ENCODE measurements at places on chromosomes 12 and 14.

DNA sequence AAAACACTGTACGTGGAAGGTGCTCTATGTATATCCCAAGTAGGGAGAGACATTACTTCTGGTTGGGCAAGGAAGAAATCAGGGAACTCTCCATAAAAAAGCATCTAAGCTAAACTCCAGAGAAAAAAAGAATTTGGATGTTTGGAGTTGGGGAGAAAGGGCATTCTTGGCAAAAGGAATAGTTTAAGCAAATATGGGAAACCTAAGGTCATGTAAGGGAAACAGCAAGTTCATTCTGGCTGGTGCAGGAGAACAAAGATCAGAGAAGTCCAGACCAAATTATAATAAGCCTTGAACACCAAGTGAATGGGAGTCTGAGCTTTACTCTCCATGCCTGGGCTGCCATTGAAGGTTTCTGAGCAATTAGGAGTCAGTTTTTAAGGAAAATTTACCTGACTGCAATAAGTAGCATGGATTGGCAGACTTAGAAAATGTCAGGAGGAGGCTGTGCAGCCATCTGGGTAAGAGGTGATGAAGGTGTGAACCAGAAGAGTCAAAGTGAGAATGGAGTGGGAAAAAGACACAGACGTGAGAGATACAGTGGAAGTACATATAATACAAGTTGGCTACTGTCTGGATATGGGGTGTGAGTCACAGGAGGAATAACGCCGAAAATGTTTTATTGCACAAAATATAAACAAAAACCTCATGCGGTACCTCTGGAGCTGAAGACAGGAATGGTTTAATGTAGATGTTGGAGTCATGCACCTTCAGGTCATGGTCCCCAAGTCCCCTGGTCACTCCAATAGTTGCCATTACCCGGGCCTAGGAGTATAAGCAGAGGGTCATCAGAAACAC, 222.6 kb downstream of the MON2 start:
- DNase-seq: no peak

DNA sequence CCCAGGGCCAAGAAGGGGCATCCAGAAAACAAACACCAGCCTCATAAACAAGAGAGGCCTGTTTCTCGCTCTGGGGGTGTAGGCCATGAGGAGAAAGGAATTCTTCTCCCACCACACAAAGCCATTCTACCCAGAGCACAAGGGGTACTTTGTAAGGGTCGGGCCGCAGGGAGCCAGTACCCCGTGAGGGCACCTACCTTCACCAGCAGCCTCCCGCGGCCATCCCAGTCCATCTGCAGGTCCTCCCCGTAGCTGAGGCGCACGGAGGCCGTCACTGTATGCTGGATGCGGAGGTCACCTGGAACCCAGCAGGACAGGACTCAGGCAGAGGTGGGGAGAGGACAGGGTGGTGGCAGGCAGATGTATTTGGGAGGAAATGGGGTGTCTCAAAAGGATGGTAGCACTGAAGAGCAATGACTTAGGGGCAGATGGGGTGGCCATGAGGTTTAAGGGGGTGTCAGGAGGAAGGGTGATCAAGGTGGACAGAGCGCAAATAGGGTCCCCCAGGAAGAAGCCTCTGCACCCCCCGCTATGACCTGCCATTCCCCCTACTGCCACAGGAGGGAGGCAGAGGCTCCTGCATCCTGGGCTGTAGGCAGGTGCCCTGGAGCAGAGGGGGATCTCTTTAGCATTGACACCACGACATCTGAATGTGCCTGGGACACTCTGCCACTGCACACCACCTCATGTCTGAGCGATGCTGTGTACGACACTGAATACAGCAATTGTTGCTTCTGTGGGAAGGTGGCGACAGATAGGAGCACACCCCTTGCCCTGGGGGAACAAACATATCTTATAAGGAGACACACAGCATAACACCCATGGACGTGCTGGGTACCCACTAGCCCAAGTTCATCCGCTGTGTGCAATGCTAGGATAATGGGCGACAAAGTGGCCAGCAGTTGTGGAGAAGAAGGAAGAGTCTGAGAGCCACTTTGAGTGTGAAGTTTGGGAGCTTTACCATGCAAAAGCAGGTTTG, 61.4 kb downstream of the VWF start:
- peak; percentile 3 for DNase-seq

- DNase-seq: no peak
Measured at GRCh38 chr12:6280672-6281071, 29.8 kb upstream of the PLEKHG6 start.

DNA sequence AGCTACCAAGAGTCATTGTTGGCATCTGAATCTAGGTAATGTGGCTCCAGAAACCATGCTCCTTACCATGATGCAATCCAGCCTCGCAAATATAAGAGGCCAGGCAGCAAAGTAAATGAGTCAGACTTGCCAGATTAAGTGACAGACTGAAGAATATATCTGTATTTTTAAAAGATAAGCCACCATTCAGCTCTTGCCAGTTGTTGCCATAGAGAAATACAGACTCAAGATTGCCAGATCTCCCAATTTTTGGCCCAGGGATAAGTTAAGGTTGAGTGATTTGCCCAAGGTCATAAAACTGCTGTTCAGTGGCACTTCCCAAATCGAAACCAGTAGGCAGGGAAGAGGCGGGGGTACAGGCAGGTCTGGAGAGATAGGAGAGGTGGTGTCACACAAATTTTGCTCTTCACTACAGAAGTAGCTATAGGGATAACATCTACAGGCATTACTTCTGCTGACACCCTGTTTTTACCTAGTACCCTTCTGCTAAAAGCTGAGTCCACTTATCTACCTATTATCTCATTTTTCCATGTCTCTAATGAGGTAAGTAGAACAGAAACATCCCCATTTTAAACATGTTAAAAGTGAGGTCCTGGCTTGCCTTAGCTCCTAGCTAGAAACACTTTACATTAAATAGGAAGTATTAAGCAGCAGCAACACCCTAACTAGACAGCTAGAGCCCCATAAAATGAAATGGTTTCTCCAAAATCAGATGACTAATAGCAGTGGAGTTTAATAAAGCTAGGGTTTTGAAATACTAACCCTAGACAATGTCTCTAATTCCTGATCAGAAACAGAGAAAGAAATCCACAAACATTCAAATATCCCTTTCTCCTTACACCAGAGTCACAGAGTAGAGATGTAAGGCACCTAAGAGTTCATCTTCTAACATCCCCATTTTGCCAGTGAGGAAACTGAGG, 19.5 kb downstream of the DCAF5 start:
- no peak for DNase-seq

DNA sequence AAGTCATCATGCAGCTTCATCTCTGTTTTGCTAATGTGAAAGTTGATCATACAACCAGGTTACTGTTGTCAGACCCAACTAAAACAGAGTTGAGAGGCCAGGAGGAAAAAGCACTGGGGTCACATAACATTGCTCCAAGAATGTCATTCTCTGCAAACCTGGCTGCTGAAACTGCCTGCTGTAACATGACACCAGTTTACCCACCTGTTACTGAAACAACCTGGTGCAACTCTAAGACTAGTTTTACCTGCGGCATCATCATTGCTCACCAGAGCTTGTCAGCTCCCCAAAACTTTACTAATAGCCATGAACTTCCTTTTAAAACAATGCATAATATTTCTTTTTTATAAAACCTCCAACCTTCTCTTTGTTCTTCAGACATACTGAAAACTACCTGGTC, 30.7 kb upstream of the DEGS2 start:
- DNase-seq: no peak

DNA sequence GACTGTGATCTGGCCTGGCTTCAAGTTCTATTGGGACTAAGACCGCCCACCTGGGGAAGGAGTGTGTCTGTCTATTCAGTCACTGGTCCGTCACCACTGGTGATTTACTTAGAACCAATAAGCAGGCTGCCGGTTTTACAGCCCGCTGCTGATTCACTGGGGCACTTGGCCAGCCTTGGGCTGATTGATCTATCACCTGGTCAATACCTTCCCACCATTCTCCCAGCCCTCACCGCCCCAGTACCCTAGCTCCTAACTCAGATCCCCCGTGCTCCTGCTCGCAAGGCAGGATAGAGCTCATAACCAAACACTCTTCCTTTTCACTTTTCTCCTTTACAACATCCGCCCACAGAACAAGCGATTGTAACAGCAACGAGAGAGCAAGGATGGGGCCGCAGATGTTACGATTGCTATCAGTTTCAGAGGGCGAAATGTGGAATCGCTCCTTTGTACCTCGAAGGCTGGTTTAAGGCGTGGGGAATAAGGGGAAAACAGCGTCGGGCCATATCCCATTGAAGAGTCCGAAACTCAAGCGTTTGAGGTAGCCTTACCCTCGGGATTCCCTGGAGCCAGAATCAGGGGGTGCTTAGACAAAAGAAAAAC, 672 bp downstream of the RDH11 start:
- DNase-seq: peak; percentile 57

GRCh38 chr14:54689928-54690327, 123.0 kb downstream of the SAMD4A start:
- no peak for DNase-seq
